ENCODE measurements at places on chromosomes 4 and X.

DNA sequence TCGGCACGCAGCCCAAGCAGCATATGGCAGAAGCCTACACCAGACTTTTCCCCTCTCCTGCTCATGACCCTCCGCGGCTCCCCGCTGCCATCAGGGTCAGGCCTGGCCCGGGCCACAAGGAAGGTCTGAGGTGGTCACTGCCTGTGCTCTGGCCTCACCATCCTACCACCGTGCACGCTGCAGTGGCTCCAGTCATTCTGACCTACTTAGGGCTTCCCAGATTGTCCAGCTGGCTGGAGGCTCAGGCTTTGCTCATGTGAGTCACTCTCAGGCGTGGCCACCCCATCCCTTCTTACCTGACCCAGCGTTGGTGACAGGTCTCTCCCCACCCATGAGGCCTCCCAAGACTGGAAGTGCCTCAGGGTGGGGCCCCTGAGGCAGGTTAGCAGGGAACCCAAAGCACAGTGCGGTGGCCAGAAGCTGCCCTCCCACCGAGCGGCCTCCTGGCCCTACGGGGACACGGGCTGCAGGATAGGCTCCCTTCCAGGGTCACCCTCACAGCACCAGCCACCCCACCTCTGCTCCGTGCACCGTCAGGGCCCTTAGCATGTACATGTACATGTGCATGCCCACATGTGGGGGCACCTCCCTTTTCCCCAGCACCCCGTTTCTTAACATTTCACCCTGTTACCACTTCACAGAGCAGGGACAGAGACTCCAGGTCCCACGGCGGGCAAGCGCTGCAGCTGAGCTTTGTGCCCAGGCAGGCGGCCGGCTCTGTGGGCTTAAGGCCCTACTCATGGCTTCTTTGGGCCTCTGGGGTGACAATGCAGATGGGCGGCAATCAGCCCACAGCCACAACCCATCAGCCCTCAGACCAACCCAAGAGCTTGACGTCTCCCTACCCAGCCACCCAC, 2.2 kb downstream of the TREX2 start:
- no peak for DNase-seq

DNA sequence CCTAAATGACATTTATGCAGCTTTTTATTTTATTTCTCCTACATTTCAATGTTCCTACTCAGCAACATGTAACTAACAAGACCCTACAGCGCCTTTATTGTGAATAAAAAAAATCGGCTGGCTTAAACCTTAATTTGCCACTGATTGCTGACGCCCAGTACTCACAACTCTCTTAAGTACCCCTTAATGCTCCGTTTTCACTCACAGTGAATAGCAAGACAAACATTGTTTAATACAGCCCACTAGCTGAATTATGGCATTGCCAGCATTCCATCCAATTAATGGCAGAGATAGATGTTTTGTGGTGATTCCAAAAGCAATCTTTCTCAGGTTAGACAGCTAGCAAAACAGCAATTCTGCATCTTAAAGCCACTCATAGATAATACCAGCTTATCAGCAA, 61.1 kb downstream of the PPARGC1A start:
- no peak for DNase-seq

DNA sequence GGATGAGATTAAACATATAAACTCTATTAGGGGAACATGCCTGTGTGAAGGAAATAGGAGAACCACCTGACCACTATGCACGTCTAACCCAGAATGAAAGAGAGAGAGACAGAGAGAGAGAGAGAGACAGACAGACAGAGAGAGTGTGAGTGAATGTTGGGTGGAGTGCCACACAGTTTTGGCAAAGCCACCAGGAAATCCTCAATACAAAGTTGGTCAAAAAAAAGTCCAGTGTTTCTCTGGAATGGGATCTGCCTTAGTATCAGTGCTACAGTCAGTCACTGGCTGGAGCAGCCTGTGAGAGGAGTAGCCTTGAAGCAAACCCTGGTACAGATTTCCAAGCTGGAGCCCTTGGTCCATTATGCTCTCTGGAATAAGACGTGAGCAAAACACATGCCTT, 91.7 kb downstream of the GC start:
- DNase-seq, result no peak

DNA sequence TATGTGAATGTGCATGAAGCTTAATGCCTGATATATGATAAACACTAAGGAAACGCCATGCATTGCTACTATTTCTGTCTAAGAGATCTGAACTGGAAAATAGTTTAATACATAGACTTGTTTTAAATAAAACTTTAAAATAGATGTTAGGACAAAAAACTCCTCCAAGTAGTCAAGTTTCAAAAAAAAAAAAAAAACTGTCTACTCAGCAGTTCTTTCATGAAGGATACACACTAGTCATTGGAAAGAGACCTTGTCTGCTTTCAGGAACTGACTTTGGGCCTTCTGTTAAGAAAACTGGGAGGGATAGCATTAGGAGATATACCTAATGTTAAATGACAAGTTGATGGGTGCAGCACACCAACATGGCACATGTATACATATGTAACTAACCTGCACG, 138.4 kb downstream of the ANTXR2 start:
- no peak for DNase-seq

- no peak for DNase-seq
These were observed 230.8 kb upstream of the TET2 start for GRCh38 chr4:104915864-104916263.

- peak; percentile 75 for DNase-seq
These were observed 71.7 kb upstream of the BCOR start for GRCh38 chrX:40169193-40170101.

- DNase-seq, result no peak
These were observed 2.1 kb upstream of the ARSJ start for GRCh38 chr4:113981591-113981990.

DNA sequence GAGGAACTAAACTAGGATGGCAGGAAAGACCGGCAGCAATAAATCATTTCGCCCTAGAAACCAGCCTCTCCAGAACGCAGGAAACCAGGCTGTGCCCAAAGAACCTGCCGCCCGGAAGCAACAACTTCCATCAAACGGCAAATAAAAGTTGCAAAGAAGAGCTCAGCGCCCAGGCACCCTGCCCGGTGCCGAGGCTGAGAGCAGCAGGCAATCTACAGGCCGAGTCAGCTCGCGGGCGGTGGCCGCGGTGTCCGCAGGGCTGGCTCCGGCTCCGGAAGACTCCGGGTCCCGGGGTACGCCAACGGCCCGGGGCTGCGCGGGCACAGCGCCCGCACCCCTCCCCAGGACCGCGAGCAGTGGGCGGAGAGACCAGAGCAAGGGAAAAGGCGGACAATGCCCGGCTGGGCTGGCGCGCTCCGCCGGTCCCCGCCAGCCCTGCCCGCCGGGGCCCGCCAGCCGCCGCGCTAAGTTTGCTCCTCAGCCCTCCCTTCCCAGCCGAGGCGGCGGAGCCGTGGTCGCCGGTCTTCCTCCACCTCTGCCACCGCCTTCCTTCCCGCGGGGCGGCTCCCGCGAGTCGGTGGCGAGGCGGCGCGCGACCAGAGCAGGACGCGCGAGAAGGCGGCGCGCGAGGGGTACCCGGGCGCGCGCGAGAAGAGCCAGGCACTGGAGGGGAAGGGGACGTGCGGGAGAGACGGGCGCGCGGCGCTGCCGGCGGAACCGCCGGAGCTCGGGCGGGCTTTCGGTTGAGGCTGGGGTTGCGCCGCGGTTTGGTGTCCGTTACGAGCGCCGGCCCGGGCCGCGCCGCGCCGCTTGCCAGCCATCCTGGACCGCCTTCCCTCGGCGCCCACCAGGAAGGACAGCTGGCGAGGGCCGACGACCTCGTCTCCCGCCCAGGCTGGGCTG, 733 bp downstream of the FRYL start:
- DNase-seq, result peak; percentile 66

- no peak for DNase-seq
These were observed 93.6 kb upstream of the NAP1L5 start for GRCh38 chr4:88791274-88791673.

DNA sequence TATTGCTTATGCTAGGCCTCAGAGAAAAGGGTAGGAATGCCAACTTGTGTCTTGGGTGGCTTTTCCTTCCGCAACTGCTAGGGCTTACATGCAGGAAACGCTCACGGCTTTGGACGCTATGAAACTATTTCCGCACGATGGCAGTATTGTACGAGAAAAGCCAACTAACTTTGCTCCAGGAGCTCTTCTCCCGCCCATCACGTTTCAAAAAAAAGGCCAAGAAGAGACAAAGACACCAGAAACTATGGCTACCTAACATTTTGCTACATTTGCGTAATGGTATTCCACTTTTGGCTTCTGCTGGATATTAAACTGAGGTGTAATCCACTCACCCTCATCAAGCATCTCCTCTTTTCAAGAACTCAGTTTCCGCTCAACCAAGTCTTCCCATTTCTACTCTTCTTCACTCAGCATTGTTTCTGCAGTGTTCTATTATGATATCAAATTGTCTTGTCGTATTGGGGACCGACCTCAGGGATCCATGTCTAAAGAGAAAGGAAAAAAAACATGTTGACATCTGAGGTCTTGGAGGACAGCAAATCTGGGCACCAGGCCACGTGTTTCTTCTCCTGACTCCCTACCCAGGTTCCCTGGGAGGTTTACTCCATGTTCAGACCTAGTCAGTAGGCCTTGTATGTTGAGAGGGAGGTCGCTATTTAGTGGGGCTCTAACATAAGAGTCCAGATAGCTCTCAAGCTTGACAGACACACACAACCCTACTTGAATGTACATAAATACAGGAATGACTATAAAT, 239.4 kb upstream of the STK26 start:
- DNase-seq, result no peak

DNA sequence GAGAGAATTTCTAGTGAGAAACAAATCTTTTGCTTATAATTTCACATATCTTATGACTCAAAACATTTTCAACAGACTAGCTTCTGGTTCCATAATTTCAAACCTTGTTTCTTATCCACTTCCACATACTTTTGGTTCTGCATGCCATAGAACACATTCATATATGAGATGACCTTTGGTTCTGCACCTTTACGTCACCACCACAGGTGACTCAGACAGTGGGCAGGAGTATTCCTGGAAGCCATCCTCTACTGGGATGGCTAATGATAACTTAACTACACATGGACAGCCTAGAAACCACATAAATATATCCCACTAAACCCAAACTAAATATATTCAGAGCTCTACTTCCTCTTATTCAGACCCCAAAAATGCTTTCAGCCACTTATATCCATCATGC, 133.3 kb downstream of the DCK start:
- DNase-seq, result no peak

GRCh38 chr4:183448436-183448835, 4.0 kb downstream of the CDKN2AIP start:
- DNase-seq, result no peak

GRCh38 chr4:64613046-64613445, 203.8 kb upstream of the TECRL start:
- no peak for DNase-seq

DNA sequence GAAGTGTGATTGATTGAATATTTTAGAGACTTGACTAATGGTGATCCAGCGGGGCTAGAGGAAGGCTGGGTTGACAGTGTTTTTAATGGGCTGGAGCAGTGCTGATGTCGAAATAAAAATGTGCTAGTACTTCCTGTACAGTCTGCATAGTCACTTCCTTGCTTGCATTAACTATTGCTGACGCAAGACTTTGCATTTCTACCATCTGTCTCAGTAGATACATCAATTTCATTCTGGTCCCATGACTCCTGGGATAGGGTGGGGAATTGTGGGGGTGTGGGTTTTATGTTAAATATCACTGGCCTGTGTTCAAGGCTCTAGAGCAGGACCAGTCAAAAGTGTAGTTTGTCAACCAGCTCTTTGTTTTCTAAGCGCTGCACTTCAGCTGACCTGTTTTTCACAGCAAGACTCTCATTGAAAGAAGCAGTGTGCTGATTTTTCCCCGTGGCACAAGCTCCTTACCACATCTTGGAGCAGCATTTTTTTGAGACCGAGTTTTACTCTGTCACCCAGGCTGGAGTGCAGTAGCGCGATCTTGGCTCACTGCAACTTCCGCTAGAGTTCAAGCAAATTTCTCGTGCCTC, 35.2 kb upstream of the PHEX start:
- DNase-seq, result no peak

GRCh38 chr4:53960843-53961242, 103.6 kb downstream of the CHIC2 start:
- DNase-seq, result no peak

DNA sequence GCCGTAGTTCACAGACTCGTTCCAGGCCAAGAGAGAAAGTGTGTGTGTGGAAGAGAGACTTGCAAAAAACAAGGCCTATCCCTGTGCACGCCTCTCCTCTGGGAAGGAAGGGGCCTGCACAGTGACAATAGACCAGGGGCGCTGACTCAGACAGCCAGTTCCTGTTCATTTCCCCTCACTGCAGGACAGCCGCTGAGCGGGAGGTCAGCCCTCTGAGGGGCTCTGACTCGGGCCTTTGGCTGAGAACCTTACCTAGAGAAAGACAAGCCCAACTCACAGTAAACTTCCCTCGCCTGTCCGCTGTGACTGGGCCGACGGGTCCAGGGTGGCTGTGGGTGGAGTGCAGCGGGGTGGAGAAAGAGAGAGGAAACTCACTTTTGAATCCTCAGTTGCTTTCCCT, 52.1 kb downstream of the RTL5 start:
- no peak for DNase-seq

DNA sequence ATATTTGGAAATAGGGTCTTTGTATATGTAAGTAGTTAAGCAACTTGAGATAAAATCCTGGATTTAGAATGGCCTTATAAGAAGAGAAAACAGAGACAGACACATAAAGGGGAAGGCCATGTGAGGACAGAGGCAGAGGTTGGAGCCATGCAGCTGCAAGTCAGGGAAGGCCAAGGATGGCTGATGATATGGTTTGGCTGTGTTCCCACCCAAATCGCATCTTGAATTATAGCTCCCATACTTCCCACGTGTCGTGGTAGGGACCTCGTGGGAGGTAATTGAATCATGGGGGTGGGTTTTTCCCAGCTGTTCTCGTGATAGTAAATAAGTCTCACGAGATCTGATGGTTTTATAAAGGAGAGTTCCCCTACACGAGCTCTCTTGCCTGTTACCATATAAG, 76.3 kb downstream of the STK32B start:
- no peak for DNase-seq

DNA sequence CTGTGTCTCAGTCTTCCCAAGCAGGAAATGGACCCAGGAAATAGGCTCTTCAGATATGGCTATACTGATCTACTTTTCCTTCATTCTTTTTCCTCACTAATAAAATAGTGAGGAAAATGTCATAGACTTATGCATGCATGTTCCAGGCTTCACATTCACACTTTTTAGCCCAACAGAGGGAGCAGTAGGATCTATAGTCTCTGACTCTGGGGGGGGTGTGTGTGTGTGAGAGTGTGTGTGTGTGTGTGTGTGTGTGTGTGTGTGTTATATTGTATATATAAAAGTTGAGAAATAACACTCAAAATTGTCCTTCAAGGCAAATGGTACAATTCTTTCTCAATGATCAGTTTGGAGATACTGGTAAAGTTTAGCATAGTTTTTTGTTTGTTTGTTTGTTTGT, 297.2 kb upstream of the GALNT7 start:
- no peak for DNase-seq

DNA sequence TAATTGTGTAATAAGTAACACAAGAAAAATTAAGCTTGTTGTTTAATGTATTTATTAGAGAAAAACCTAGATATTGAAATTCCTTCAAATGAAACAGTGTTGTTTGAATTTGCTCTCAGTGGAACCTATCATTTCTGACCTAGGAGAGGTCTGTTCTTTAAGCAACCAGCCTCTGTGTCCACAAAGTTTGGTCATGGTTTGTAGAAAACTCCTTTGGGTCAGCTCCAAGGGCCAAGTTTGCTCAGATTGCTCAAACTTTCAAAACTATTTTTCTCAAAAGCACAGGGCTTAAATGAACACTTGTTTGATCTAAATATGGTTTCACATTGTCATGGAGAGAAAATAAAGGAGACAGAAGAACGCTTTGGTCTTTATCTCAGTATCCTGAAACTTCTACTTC, 29.6 kb upstream of the RPL34 start:
- no peak for DNase-seq
